ENCODE measurements at places on chromosomes 7 and 10. TPM values are rescaled to one million over a fixed set of nuclear protein-coding genes. Genes with fewer than 3 reads are reported as not detected.

CFAP46 gene
- total RNA-seq = 2.6 TPM

VENTX gene
- not detected for total RNA-seq

ARMC3 gene
- total RNA-seq = not detected

LRRC4 gene
- total RNA-seq = 0.09 TPM

MEOX2 gene
- total RNA-seq = 17.0 TPM

HKDC1 gene
- not detected for total RNA-seq

PLEKHS1 gene
- total RNA-seq = not detected

GRM8 gene
- not detected for total RNA-seq

LIPM gene
- not detected for total RNA-seq

ANTXRL gene
- total RNA-seq = not detected

CLCN1 gene
- not detected for total RNA-seq

ANXA8 gene
- total RNA-seq = 0.77 TPM

NCF1 gene
- total RNA-seq = not detected

ADGRA1 gene
- total RNA-seq = not detected

FOXI2 gene
- not detected for total RNA-seq

GBF1 gene
- 43.4 TPM for total RNA-seq

LIPF gene
- not detected for total RNA-seq

TRIL gene
- total RNA-seq = 6.5 TPM

MUC3A gene
- not detected for total RNA-seq

GDF2 gene
- total RNA-seq = not detected

TBRG4 gene
- 39.0 TPM for total RNA-seq

BHLHA15 gene
- 0.26 TPM for total RNA-seq

CYP26C1 gene
- not detected for total RNA-seq

UNCX gene
- total RNA-seq = not detected

GHRHR gene
- not detected for total RNA-seq

SAP25 gene
- total RNA-seq = 2.4 TPM

CELF2 gene
- 47.8 TPM for total RNA-seq

TRIM73 gene
- under 0.01 TPM for total RNA-seq

RPP38 gene
- total RNA-seq = 14.2 TPM

HTR7 gene
- 0.35 TPM for total RNA-seq

GARIN1A gene
- 0.23 TPM for total RNA-seq

ASAH2 gene
- 0.47 TPM for total RNA-seq

TRIM50 gene
- not detected for total RNA-seq

TACC2 gene
- total RNA-seq = 8.4 TPM

TAS2R41 gene
- total RNA-seq = not detected
